Renal cortex interstitium (tissue), 15 donors: ENCODE measurements at places on chromosomes 12 and 14. TPM values are rescaled to one million over a fixed set of nuclear protein-coding genes. Genes with fewer than 3 reads are reported as not detected.

GRCh38 chr14:105682956-105683570 is 156.7 kb downstream of the TMEM121 start:
- DNase-seq = no peak

DNA sequence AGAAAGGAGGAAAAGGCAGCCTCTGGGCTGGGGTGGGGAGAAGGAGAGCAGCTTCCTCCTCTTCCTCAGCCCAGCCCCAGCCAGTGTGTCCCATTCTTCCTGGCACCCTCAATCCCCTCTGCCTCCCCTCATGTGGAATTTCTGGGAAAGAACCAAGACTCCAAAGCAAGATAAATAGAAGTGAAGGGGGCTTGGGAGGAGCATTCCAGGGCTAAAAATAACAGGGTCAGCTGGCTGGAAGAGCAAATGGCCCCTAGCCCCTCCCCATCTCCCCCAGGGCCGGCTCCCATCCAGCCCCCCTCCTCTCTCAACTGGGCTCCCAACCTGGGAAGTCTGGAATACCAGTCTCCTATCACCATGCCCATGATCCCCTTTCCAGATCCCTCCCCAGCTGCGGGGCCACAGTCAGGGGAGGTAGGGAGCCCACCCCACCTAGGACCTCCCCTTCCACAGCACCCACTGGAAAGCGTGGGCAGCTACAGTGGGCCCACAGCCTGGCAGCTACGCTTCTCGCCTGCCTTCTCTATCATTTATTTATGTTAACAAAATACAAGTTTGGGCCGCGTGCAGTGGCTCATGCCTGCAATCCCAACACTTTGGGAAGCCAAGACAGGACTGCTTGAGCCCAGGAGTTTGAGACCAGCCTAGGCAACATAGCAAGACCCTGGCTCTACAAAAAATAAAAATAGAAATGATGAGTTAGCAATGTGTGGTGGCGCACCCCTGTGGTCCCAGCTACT is 88.3 kb downstream of the IRF2BPL start:
- DNase-seq = no peak

- no peak for DNase-seq
These were observed 61.4 kb downstream of the VWF start for GRCh38 chr12:6062757-6063735.

GRCh38 chr12:39269492-39269891 is 173.4 kb downstream of the KIF21A start:
- DNase-seq = no peak

GRCh38 chr12:56661979-56662638 is 16.3 kb upstream of the ATP5F1B start:
- no peak for DNase-seq

DNA sequence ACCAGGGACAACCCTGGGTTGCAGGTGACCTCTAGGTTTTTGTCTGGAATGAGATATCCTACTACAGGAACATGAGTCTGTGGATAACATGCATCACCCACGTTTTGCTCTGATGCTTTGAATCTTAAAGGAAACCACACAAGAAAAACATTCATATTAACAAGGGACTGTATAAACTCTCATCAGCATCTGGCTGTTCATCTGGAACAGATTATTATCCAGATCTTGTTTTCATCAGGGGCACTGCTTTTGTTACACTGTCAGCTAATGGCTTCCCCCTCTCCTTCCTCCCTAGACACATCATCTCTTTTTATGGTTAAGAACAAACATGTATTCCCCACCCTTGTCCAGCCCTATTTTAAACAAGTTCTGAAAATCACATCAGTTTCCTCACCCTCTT is 1095.7 kb downstream of the AACS start:
- DNase-seq = no peak

DNA sequence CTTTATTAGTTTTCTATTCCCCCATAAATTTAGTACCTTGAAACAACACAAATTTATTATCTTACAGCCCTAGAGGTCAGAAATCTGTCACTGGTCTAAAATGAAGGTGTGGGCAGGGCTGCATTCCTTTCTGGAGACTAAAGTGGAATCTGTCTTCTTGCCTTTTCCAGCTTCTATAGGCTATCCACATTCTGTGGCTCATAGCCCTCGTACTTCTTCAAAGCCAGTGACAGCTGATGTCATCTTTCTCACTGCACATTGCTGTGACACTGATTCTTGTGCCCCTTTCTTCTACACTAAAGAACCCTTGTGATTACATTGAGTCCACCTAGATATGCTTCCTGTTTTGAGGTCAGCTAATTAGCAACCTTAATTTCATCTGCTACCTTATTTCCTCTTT is 23.2 kb upstream of the DCN start:
- DNase-seq = no peak

GRCh38 chr14:48350971-48351370 is 675.6 kb upstream of the MDGA2 start:
- no peak for DNase-seq

DNA sequence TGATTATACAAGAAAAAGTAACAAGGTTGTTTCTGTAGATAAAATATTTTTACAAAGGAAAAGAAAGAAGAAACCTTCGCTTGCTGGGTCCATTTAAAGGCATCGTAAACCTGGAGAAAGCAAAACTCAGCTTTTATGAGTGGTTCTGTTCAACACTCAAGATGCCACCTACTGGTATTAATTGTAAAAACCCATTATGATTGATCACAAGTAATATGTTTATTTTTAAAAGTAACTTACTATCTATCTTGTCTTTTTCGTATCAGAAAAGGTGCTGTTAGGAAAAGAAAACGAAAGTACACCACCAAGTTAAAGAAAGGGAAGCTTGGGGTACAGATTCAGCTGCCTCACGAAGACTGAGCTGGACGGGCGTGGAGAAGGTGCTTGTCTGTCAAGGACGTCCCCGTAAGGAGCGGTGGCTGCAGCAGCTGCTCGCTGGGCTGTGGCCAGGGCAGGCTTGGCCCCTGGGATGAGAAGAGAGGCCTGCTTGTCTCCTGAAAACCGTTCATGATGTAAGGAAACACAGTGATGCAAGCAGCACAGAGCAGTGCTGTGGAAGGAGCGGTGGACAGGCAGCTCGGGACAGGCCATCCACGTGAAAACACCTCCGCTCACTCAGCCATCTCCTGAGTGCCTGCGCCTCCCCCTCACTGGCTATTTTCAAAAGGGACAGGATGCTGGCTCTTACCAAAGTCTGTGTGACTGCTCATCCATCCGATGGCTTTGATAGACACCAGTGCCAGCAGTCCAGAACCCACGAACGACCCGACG is 25.0 kb downstream of the SLC15A4 start:
- no peak for DNase-seq

DNA sequence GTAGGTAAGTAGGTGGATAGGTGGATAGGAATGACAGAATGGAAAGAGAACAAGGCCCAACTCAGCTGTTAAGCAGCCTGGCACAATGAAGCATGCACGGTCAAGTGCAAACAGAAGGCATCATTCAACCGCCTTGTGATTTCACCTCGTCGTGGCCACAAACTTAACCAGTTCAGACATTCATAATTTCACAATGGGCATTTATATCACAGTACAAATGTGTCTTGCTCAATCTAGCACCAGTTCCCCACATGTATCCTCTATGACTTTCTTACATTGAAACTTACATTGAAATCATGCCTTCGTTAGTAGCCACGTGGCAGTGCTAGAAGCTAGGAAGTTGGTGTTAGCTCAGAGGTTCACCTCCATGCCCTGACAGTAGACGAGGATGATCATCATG is 207.5 kb downstream of the ETV6 start:
- no peak for DNase-seq

- DNase-seq = no peak
These were observed 53.3 kb upstream of the IGF1 start for GRCh38 chr12:102533483-102534215.

DNA sequence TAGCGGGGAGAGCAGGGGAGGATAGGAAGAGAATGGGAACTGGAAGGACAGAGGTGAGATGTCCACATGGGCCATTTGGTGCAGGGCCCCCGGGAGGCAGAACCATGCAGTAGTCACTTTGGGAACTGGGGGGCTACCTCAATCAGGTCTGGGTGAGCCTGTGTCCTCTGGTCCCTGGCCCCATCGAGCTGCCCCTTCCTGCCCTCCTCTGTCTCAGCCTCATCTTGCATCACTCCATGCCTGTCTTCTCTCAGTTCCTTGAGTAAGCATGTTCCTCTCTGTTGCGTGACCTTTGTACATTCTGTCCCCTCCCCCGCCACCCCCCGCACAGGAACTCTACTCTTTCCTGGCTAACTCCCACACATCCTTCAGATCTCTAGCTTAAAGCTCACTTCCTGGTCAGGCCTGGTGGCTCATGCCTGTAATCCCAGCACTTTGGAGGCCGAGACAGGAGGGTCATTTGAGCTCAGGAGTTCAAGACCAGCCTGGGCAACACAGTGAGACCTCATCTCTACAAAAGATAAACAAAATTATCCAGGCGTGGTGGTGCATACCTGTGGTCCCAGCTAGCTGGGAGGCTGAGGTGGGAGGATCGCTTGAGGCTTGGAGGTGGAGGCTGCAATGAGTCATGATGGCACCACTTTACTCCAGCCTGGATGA is 23.2 kb downstream of the FOS start:
- DNase-seq = no peak

- DNase-seq = no peak
These were observed 49.3 kb downstream of the DDHD1 start for GRCh38 chr14:53103636-53104340.

DNA sequence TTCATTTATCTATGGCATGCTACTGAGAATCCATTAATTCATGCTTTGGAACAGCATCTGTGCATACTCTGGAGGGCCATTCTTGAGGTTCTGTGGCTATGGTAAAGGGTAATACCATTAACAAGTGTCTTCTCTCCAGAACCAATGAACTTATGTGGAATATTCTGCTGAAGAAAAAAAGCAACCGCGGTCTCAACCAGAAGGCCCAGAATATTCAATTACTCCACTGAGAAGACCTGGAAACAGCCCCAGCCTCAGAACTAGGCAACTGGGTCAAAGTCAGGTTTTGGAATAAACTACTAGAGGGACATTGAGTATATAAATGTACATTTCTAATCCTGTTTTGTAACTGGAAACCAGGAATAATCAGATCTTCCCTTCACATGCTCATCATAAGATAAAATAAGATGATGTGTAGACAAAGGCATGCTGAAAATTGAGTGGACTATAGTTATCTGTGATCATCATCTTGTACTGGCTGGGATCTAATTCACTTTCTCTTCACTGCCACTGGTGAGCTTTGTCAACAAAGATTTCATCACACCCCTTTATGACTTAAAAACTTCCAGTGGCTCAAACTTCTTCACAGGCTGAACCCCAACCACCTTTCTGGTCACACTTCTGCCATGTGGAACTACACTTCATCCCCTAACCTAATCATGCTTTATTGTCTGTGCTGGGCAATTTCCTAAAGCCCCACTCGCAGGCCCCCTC is 6.0 kb downstream of the SPTB start:
- DNase-seq = no peak

DNA sequence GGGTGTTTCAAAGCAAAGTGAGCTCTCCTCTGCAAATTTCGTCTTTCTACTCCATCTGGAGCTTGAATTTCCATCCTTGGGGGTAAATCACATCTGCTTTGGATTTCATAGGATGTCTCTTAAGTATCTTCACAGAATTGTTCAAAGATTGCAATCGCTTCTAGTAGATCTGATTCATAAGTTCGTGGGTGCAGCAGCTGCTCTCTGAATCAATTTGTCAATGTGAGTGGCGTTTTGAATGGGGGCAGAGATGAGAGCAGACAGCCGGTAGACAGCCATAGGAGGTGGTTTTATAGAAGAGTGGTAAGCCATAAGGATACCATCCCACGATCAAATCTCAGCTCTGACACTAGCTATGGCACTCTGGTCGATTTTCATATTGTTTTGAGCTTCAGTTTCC is 146.0 kb upstream of the RPH3A start:
- no peak for DNase-seq

- DNase-seq = no peak
These were observed 70.0 kb upstream of the DICER1 start for GRCh38 chr14:95227279-95227860.

DNA sequence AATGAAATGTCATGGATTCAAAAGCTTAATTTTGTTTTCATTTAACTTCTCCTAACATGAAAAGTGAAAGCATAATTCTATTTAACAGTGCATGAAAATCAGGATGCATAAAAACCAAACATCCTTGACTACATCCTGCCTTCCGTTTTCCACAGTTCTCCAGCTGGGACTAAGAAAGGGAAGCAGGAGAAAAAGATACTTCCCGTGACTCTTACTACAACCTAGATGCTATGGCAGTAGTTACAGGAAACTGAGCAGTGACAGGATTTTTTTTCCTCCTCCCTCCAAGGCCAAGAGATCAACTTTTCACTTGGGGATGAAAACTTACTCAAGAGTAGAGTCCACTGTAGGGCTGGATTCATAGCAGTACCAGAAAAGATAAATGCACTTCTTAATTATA is 2.6 kb downstream of the EXOC5 start:
- no peak for DNase-seq

DNA sequence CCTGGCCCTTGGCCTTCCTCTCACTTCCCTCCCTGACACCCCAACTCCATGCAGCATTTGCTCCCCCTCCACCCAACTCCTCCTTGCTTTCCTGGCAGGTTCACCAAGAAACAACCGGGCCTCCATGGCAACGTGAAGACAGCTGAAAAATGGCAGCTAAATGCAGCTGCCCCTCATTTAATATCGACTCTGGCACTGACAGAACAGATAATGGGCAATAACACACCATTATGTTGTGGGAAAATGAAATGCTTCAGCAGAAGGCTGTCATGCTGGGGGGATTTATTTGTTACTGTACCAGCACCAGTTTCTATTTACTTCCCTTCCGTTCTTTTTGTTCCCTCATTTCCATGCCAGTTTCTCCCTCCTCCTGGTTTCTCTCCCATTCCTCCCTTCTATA is 440.8 kb downstream of the NRXN3 start:
- no peak for DNase-seq

- DNase-seq = no peak
These were observed 35.7 kb upstream of the PNMA1 start for GRCh38 chr14:73749706-73750530.

DNA sequence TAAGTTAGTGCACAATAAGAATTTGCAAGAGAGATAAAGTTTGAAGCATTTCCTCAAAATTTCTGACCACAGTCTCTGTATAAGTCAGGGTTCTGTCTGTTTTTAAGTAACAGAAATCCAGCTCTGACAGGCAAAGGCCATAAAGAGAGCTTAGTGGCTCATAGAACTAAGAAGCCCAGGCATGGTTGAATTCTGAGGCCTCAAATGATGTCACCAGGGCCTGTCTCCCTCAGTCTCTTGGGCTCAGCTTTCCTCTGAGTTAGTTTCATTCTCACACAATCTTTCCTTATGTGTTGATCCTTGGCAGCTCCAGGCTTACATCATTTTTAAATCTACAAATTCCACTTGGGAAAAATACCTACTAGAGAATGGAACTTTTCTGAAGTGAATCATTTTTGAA is 173.4 kb upstream of the ATP2B1 start:
- DNase-seq = no peak

GRCh38 chr14:104115691-104116287 is 22.6 kb upstream of the KIF26A start:
- DNase-seq = no peak

- no peak for DNase-seq
These were observed 922 bp downstream of the TBX5 start for GRCh38 chr12:114404926-114405518.

- DNase-seq = no peak
These were observed 110.8 kb downstream of the NDUFA12 start for GRCh38 chr12:94892544-94893267.

GRCh38 chr12:26034371-26035142 is 76.1 kb downstream of the RASSF8 start:
- DNase-seq = no peak

The EID3 gene
- polyA plus RNA-seq = 4.9 TPM

The MAPKAPK5 gene
- 48.2 TPM for polyA plus RNA-seq

The ARHGDIB gene
- polyA plus RNA-seq = 60.0 TPM

The RPS6KL1 gene
- polyA plus RNA-seq = 1.6 TPM

The ZNF839 gene
- polyA plus RNA-seq = 14.6 TPM

The ZNF385A gene
- polyA plus RNA-seq = 12.9 TPM

The ANG gene
- polyA plus RNA-seq = 6.7 TPM
